Activated CD4-positive, alpha-beta T cell treated with anti-CD3 and anti-CD28 coated beads, Interleukin-2, amount 50 U/mL, for 4 hours (primary cell): ENCODE measurements at places on chromosomes 3 and 15.
A peak's percentile ranks its signal among the peaks of the same experiment; 100 is the strongest.

GRCh38 chr3:187261541-187261969, 30.0 kb downstream of the MASP1 start:
- DNase-seq, result no peak

DNA sequence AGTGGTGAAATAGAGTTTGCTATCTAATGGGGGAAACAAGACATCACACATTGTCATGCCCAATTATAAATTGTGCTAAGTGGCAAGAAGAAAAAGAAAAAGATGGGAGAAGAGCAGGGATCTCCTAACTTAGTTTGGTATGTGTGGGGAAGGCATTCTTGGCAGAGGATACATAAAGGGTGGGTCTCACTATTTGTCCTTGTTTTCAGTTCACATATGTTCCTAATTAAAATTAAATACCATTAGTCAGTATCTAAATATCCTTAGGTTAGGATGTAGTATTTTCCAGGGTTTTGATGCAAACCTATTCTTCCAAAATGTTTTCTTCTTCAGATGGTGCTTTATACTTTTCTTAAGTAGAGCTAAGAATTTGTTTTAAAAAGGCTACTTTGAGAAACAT, 173.7 kb downstream of the B3GALNT1 start:
- no peak for DNase-seq

DNA sequence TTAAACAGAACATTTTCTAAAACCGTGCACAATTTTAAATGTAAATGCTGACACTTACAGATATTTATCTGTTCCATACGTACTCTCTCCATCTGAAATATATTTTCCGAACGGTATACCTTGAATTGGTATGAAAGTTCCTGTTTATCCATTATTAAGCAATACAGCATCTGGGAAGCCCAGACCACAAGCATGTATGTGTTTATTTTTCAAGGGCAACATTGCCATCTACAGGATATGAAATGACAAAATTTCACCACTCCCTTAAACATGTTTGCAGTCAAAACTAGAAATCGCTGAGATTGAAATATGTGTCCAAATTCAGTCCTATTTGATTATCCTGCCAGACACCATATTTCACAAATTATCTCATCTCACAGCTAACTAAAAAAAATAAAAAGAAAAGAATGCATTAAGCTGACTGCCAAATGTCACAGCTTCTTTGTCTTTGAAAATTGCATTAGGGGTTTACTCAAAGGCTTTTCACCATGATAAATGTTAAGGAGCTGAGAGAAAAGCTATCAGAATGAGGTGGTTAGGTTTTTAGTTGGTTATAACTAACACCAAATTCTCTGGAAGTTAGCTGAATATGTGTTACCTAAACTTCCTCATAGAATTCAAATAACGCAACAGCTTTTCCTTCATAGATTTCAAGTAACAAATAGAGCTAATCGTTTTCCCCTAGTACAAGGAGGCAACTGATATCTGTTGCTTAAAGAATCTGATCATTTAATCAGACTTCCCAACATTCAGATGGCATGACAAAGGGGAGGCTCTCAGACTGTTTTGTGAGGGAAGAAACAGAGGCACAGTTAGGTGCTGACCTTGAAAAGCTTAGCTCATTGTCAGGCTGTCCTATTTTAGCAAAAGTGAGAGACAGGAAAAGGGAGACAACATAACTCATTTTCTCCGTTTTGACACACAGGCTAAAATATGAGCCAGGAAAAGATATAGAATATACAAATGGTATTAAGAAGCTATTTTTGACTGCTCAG, 533.1 kb downstream of the TBL1XR1 start:
- no peak for DNase-seq

GRCh38 chr15:52137432-52138357, 25.1 kb upstream of the BCL2L10 start:
- DNase-seq, result no peak

DNA sequence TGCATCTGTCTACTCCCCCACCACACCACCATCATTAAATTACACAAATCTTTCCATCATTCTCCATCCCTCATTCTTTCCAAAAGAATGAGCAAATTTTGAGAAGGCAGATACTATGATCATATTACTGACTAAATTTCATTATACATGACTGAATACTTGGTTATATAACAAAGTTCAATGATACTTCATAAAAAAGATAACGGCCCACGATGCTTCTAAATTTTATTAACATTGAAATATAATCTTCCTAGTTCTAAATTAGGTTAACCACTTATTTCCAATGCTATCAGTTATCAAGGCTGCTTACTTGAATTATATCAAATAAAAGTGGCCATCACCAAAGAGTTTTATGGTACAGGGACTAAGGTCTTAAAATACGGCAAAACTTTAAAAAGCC, 13.5 kb downstream of the HERC1 start:
- DNase-seq, result no peak

- DNase-seq, result no peak
These were observed 35.6 kb downstream of the SMAD3 start for GRCh38 chr15:67100801-67101581.

DNA sequence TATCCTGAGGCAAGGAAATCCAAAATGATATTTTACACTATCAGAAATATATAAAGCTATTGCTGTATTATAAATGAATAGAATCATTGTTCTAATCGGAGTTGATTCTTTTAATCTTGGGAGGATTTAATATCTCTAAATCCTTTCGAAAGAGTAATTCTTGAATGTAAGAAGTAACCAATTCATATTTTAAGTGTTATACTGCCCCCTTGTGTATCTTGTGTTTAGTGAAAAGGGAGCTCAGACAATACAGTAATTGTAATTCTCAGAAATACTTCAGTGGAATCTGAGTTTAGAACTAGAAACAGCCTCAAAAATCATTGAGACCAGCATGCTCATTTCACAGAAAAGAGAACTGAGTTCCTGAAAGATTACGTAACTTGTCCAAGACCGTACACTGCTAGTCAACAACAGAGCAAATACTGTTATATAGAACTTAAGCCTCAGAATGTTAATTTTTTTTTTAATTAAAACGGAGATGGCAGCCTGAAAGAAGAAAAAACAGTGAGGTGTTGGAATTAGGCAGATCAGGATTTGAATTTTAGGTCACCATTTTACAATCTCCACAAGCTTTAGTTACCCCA, 42.9 kb downstream of the PLCH1 start:
- no peak for DNase-seq

DNA sequence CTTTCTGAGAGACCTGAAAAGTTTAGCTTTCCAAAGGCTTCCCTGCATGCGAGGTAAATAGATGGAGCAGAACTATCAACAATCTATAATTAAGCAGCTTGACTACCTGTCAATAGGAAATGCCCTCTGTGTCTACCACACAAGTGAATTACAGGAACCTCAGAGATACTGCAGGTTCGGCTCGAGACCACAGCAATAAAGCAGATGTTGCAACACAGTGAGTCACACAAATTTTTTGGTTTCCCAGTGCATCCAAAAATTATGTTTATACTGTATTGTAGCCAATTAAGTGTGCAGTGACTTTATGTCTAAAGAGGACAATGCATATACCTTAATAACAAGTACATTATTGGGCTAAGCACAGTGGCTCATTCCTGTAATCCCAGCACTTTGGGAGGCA, 252.0 kb downstream of the UBE2E2 start:
- DNase-seq, result no peak

GRCh38 chr15:82314769-82315518, 34.3 kb downstream of the GOLGA6L10 start:
- no peak for DNase-seq

GRCh38 chr15:101499863-101500713, 10.6 kb upstream of the PCSK6 start:
- no peak for DNase-seq

DNA sequence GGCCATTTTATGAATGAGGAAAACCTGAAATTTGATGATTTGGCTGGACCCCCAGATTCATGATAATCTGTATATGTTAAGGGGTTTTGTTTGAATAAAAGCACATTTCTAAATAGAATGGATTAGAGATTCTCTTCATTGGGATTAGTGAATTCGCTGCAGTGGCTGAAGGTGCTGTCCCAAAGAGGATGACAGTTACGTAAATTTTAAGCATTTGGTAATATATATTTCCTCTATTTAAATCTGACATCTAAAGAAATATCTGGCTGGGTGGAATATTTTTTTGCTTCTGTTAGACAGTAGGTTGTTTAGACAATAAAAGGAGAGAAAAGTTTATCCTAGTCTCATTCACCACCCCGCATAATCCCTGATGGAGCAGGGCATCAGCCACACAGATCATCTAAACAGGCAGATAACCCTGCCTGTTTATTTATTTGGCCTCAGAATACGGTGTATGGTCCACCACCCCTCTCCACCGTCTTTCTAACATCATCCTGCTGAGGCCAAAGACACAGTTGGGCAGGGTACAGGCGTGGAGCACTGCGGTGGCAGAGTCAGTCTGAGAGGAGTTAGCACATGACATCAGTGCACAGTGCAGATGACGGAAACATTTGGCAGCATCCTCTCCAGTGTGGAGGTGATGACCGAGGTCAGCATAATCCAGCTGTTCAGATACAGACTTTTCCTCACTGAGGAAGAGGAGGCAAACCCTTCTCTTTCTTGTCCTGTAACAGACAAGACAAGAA, 20.4 kb upstream of the NFKBIZ start:
- peak; percentile 17 for DNase-seq

GRCh38 chr3:57596495-57597126, 533 bp downstream of the ARF4 start:
- DNase-seq, result peak; percentile 33

DNA sequence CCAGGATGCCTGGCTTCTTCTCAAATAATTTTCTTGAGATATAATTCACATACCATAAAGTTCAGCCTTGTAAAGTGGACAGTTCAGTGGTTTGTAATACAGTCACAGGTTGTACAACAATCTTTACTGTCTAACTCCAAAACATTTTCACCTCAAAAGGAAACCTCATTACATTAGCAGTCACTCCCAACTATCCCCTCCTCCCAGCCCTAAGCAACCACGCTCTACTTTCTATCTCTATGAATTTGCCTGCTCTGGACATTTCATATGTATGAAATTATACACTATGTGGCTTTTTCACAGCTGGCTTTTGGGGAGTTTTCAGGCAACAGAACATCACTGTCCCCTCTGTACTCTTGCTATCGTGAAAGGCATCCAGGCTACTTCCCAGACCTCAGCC, 17.5 kb downstream of the TGM5 start:
- no peak for DNase-seq

- no peak for DNase-seq
These were observed 148.0 kb upstream of the LRTM1 start for GRCh38 chr3:55075846-55076245.
